Foreskin keratinocyte (primary cell): ENCODE measurements at places on chromosomes 3 and 15. TPM values are rescaled to one million over a fixed set of nuclear protein-coding genes. Genes with fewer than 3 reads are reported as not detected.

Gene CCDC191
- 1.7 and 1.9 TPM in 2 replicates for total RNA-seq

Gene SH3GL3
- 0.20 and 0.32 TPM in 2 replicates for total RNA-seq

DNA sequence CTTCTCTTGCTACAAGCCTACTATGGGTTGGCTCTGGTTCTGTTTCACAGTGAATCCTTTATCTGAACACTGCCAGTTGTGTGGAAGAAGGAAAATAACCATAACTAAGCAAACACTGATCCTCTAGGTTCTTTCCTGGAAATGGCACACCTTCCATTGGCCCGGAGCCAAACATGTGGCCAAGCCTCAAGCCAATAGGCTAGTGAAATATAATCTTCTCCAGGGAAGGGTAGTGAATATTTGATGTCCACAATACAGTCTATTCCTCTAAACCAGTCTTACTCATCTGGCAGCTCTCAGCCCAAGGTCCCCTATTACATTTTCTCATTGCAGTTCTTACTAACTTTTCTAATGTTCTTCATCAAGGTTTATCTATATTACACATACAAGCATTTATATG is 921.3 kb downstream of the TUSC7 start:
- DNase-seq: no peak

- peak; percentile 63 for DNase-seq
Observed at GRCh38 chr3:49602877-49603411, 48.7 kb downstream of the BSN start.

GRCh38 chr3:154143873-154144272 is 22.7 kb downstream of the ARHGEF26 start:
- DNase-seq: no peak
